ENCODE measurements at places on chromosomes 5 and 9.

- no peak for DNase-seq
Measured at GRCh38 chr5:150034662-150035061, 34.1 kb downstream of the HMGXB3 start.

DNA sequence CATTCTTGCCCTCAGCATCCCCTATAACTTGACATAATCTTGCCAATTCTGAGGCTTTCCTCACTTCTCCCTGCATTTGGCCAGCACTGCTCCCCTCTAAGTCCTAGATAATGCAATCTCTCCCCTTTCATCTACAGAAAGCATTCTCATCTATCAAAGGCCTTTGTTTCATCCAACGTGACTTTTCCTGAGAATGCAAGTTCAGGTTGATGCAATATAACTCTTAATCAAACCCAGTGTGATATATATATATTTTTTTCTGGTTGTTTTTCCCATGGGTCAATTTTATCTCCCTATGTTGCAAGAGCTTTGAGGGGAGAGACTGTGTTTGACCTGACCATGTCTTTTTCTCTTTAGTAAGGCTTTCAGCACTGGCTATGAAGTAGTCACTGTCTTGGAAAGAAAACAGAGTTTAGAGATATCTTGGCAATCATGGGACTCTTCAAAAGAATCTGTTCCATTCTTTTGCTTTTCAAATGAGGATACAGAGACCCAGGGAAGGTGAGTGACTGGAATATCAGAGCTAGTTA, 268.6 kb downstream of the TRPM3 start:
- no peak for DNase-seq

GRCh38 chr5:74477761-74478160, 162.8 kb downstream of the ENC1 start:
- no peak for DNase-seq

DNA sequence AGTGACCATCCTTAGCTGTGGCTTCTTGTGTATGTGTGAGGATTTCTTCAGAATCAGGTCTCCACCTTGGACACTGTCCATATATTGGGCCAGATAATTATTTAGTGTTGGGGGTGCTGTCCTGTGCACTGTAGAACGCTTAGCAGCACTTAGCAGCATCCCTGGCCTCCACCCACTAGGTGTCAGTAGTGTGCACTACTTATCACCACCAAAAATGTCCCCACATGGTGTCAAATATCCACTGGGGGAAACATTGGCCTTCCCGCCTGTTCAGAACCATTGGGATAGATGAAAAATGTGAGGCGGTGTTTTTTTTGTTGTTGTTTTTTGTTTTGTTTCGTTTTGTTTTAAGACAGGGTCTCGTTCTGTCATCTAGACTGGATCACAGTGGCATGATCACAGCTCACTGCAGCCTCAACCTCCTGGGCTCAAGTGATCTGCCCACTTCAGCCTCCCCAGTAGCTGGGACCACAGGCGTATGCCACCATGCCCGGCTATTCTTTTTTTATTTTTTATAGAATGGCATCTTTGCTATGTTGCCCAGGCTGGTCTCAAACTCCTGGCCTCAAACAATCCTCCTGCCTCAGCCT, 67.7 kb downstream of the TENT4A start:
- DNase-seq: no peak

DNA sequence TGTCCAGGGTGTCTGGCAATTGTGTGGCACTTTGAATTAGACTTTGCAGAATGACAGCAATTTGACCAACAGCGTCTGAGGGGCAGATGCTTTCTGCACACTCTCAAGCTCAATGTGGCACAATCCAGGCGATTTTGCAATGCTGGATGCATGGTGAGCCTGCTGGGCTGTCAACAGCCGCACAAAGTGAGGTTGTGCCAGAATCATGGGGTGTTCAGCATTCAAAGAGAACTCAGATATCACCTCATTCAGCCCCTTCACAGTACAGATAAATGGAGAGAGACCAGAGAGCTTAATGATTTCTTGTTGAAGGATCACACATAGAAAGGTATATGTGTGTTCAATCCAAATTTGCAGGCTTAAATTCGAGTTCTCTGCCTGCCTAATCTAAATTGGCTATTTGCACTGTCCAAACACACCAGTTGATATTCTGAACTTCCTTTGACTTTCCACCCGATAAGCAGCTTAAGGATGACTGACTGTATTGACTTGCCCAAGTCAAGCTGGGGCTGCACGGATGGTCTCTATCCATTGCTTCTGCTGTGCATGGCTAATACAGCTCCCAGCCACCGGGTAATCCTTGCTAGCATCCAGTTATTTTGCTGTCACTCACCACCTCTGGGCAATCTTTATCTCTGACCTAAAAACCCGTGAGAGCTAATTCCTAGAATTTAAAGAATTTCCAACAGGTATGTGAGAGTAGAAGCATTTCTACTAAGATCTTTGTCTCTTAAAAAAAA, 157.9 kb upstream of the TAS2R1 start:
- DNase-seq: no peak

- DNase-seq: no peak
Measured at GRCh38 chr5:156376751-156377150, 49.8 kb downstream of the SGCD start.

DNA sequence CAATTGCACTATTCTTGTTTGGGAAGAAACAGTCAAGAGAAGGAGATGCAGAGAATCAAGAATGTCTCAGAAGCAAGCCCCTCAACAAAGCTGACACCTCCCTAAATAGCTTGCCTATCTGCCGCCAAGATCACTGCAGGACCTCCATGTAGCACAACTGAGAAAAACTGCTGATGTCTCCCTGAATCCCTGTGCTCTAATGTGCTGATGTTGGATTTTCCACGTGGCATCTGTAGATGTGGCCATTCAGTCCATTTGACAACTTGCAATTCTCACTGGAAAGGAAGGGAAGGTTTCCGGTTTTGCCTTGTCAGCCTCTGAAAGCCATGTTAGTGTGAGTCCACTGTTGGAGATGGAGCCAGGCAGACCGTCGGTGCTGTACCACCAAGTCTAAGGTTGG, 374.0 kb downstream of the DIRAS2 start:
- no peak for DNase-seq

GRCh38 chr5:6041977-6042550, 336.3 kb downstream of the MED10 start:
- no peak for DNase-seq

GRCh38 chr5:112419986-112420864, 1.1 kb upstream of the EPB41L4A start:
- DNase-seq: peak; percentile 71

- DNase-seq: no peak
Measured at GRCh38 chr9:16333691-16334090, 536.8 kb downstream of the BNC2 start.

DNA sequence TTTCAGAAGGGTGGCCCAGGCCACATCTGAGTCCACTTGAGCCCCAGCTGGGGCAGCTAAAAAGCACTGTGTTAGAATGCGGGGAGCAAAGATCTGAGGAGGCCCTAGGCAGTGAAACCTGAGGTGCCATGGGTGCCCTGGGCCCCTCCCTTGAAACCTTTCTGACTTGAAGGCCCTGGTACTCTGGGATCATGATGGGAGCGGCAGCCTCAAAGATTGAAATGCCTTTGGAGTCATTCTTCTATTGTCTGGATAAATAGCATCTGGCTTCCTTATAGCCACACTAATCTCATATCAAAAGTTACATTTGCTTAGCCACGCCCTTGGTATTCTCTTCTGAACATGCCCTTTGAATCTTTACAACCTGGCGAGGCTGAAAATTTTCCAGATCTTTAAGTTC, 7.7 kb upstream of the SEMA5A start:
- no peak for DNase-seq

- DNase-seq: no peak
Measured at GRCh38 chr9:89405826-89406225, 87.5 kb downstream of the SECISBP2 start.

- DNase-seq: peak; percentile 63
Measured at GRCh38 chr9:11128156-11128555, 515.4 kb upstream of the PTPRD start.

DNA sequence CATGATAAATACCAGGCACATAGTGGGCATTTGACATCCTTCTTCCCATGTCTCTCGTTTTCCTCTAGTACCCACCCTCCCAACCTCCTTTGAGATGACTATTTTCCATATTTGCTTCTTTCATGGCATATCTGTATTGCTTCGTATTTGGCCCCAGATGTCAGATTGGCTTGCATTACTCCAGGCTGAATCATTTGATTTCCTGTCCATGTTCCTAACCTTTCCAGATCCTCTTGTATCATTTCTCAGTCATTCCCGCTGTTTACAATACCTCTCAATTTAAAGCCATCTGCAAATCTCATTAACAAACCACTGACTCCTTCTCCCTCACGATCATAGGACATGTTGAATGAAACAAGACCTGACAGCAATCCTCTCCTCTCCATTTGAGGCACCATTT, 19.9 kb downstream of the MTX3 start:
- DNase-seq: no peak

- no peak for DNase-seq
Measured at GRCh38 chr5:174421408-174421805, 303.0 kb upstream of the MSX2 start.

GRCh38 chr9:13860946-13861640, 452.8 kb downstream of the NFIB start:
- no peak for DNase-seq

DNA sequence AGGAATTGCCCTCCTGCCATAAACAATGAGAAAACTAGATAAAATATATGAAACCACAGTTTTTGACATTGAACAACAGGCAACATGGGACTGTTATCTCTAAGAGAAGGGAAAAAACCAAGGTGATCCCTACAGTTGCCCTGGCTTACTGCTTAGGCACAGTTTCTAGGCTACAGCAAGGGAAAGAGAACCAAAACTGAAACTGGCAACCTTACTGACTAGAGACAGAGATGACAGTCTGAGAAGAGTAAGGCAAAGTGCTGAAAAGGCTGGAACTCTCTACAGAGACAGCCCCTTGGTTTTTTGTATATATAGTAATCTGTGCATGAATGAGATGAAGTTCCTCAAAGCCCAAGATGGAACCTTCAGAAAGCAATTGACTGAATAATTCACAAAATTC, 36.2 kb upstream of the REEP2 start:
- no peak for DNase-seq

GRCh38 chr9:129485145-129485774, 135.6 kb downstream of the C9orf50 start:
- no peak for DNase-seq

DNA sequence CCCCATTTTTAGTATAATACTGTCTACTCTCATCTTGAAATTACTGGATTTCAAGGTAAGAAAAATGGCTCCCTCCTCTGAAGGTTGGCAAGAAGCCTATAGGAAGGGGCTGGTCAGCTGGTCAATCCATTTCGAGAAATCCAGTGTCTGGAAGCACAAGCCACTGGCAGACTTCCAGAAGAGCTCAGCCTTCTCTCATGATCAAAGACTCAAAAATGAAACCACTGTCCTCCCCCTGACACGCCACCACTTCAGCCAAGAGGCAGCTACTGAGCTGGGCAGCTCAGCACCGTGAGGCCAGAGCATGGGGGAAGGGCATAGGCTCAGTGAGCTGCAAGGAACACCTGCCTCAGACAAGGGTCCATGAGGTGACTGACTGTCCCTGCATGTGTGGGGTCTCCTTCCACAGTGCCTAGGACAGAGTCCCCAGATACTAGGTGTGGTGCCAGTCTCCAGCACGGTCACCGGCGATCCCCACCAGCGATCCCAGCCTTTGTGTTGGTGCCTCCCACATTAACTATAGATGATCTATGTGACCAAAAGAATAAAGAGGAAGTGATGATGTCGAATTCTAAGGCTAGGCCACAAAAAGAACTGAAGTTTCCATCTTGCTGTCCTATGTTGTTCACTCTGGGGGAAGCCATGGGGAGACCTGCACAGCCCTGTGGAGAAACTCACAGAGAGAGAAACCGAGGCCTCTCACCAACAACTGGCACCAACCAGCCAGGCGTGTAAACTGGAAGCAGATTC, 100.1 kb upstream of the LRRTM2 start:
- DNase-seq: no peak

DNA sequence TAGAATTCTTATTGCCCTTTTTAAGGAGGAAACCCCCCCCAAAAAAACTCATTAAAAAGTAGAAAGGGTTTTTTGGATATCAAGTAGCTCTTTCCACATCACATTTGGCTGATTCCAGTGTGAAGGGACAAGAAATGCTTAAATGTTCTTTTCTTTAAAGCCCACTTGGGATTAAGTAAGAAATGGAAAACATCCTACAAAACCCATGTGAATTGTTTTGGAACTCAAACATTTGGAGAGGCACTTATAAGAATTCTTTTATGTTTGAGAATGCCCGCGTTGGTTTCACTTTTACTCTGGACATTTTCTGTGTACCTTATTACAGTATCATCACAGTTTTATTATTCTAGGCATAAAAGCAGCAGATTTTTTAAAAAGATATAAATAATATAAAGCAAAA, 301.1 kb upstream of the ACTBL2 start:
- DNase-seq: no peak

- no peak for DNase-seq
Measured at GRCh38 chr5:125433457-125433856, 687.0 kb upstream of the ZNF608 start.

GRCh38 chr5:128714551-128714950, 176.5 kb upstream of the FBN2 start:
- DNase-seq: no peak

DNA sequence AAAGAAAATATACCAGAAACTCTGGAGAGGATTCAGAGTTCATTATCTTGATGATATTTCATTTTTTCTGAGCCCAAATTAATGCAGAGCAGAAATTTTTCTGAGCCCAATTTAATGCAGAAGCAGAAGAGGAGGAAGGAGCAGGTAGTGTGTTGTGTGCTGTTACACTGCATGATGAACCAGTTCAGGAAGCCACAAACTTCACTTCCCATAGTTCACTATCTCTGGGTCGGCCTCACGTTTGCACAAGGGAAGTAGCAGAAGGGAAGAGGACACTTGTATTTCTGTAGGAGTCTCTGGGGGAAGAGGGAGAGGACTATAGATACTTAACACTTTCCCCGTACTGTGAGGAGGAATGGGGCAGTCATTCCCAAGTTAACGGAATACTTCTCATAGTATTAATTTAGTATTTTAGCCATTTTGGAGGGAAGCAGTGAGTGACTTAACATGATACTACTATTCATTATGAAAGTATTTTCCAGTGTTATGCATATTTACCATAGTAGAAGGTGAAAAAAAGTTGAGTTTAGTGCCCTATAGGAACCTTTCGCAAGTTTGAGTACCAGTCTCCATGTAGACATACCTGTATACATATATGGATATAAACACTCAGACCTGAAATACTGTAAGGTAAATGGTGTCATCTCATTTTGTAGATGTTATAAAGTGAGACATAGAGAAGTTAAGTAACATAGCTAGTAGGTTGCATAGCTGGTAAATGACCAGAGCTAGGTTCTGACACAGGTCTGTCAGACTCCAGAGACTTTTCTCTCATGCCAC, 30.0 kb downstream of the XPA start:
- no peak for DNase-seq

DNA sequence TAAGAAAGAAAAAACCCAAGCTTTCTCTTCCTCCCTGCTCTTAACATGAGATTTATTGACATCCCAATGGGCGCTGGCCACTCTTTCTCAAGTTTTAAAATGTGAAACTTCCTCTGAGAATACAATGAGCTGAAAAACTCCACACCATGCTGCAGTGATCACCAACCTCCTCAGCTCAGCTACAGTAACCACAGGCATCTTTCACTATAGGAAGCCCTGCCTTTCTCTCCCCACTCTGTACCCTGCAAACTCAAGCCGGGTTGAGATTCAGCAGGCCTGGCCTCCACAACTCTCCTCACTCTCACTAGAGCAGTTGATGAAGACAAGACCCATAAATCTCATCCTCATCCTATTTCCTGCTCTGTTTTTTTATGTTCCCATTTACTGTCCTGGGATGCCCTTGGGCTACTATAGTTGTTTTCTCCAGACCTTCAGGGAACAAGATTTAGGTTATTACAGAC, 48.3 kb downstream of the SH3TC2 start:
- no peak for DNase-seq
